AG09309 (cell line): ENCODE measurements at places on chromosomes 12 and 14.

DNA sequence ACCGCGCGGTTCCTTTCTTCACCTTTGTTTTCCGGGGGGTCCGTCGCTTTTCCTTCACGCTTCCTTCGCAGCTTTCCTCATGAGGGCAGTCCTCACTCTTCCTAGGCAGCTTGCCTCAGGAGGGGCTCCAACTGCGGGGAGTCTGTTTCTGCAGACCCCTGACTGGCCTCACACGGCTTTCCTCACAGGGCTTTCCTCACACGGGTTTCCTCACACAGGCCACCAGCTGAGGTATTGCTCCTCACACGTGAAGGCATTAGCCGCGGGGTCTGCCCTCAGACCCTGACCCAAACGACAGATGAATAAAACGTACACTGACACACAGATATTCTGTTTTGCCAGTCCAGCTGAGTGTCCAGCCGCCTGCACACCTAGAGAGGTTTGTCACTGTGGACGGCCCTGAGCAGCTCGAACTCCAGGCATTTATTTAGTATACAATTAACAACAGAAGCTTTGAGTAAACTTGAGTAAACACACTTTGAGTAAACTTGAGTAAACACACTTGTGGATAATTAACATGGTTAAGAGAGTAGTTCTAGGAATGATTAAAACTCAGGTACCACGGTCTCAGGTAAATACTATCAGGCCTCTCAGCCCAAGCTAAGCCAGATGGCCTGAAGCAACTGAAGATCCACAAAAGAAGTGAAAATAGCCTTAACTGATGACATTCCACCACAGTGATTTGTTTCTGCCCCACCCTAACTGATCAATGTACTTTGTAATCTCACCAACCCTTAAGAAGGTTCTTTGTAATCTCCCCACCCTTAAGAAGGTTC is 16.1 kb upstream of the LYZ start:
- DNase-seq: no peak

- no peak for DNase-seq
These were observed 171.0 kb upstream of the PZP start for GRCh38 chr12:9379023-9379742.

GRCh38 chr14:68139431-68140075 is 320.0 kb downstream of the RAD51B start:
- no peak for DNase-seq

GRCh38 chr12:65125247-65125646 is 4.1 kb upstream of the WIF1 start:
- DNase-seq: no peak

GRCh38 chr14:55336691-55337090 is 65.5 kb downstream of the FBXO34 start:
- no peak for DNase-seq

DNA sequence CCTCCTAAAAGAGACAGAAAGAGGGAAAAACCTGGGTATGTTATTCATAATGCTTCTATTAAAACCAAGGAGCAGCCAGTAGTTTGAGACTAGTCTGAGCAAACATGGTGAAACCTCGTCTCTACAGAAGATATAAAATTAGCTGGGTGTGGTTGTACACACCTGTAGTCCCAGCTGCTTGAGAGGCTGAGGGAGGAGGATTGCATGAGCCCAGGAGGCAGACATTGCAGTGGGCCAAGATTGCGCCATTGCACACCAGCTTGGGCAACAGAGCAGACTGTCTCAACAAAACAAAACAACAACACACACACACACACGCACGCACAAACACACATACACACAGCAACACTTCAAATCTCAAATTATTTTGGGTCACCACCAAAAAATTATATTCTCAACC is 27.8 kb downstream of the HECTD4 start:
- no peak for DNase-seq

DNA sequence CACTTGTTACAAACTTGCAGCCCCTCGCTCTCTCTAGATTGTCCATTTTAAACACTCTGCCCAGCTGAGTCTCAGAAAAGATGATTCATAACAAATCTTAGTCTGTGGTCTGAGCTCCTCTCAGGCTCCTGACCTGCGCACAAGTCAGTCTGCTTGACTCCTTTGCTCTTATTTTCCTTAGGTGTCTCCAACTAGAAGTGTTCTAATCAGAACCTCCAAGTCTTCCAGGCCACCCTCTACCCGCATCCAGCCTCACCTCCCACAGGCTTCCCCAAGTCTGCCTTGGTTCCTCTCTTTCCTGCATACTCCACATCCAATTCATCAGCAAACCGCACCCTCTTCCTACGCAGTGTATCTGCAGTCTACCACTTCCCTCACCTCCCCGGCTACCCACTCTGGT is 42.4 kb upstream of the BDKRB2 start:
- no peak for DNase-seq

- DNase-seq: no peak
These were observed 47.0 kb downstream of the BCL11B start for GRCh38 chr14:99224948-99225347.
